ENCODE measurements at places on chromosomes 2 and 18.

DNA sequence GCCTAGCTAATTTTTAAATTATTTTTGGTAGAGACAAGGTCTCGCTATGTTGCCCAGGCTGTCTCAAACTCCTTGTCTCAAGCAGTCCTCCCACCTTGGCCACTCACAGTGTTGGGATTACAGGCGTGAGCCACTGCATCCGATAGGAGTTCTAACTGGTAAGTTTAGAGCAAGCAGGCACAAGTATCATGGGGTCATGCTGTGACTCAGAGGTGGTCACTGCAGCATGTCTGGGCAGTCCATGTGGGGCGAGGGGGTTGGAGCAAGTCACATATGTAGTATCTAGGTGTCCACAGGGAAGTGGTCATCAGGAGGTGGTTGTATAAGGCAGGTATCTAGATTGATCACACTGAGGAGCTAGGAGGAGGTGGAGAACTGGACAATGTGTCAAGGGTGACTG, 22.7 kb upstream of the STARD7 start:
- no peak for DNase-seq

- no peak for DNase-seq
Measured at GRCh38 chr2:191312163-191312562, 67.0 kb downstream of the MYO1B start.

DNA sequence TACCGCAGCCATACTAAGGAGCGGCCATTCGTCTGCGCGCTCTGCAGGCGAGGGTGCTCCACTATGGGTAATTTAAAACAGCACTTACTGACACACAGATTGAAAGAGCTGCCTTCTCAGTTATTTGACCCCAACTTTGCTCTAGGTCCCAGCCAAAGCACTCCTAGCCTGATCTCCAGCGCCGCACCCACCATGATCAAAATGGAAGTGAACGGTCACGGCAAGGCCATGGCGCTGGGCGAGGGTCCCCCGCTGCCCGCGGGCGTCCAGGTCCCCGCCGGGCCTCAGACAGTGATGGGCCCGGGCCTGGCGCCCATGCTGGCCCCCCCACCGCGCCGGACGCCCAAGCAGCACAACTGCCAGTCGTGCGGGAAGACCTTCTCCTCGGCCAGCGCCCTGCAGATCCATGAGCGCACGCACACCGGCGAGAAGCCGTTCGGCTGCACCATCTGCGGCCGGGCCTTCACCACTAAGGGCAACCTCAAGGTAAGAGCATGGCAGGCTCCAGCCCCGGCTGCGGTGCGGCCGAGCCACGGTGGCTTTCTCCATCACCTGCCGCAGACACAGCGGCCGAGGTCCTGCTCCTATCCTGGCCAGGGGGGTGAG, 15.5 kb downstream of the SALL3 start:
- no peak for DNase-seq

- DNase-seq = no peak
Measured at GRCh38 chr2:201924453-201924852, 109.2 kb upstream of the FZD7 start.

- no peak for DNase-seq
Measured at GRCh38 chr2:181189951-181190350, 209.5 kb downstream of the UBE2E3 start.

DNA sequence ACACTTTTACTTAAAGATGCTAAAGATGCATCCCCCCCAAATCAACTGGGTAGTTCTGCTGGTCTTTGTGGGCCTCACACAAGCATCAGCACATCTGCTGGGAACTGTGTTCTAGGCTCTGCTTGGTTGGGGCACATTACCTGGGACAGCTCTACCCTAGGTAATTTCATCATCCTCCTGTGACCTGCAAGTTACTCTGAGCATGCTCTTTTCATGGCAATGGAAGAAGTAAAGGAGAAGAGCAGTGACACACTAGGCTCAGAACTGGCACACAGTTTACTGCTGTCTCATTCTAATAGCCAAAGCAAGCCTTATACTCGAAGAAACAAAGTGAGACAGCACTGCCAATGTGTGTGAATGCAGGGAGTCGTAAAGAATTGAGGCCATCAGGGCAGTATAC, 376.7 kb downstream of the XIRP2 start:
- DNase-seq = no peak

DNA sequence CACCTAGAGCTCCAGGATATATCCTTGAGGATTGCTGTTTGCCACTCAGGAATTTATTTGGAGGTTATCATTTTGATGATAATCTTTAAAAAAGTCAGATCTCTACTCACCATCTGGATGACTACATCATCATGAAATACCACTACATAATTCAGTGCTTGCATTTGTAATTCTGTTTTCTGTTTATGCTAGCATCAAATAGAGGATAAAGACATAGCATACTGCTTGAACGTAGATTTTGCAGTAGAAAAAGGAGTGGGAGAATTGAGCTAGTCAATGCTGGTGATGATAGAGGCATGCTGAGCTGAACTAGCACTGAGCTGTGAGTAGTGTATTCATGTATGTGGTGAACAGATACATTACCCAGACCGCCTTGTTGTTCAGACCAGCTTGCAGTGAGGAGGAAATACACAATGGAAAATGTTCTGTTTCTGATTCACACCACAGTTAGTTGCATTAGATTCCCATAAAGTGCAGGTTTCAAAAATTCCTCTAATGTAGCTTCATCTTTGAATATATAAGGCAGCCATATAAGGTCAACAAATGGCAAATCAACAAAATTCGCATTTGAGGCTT, 68.8 kb upstream of the CDC42EP3 start:
- DNase-seq = no peak

DNA sequence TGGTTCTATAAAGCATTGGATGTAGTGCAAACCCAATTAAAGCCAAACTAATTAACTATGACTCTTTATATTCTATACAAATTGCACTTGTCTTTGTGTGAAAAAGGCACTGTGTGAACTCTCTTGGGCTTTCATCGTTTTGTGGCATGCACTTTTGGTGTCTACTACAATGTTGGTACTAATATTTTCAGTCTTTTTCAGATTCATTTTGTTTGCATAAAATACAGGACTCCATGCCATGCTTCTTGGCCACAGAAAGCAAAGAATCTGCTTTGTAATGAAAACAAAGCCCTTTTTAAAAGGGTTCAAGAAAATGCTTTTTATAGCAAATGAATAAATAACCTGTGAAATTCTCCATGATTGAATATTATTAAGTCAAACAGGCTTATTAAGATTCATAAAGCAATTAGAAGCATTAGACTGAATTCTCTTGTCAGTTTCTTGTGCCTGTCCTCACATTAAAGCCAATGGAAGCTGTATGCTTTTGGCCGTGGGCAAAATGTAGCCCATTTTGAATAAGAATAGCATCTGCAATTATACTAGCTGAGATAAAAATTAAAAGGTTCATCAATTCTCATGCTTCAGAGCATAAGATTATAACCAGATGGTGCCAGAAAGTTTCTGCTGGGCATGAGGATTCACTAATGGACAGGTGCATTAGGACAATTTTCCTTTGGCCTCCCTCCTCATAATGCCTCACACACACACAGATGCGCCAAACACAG, 1665.2 kb downstream of the SUCLG1 start:
- no peak for DNase-seq

DNA sequence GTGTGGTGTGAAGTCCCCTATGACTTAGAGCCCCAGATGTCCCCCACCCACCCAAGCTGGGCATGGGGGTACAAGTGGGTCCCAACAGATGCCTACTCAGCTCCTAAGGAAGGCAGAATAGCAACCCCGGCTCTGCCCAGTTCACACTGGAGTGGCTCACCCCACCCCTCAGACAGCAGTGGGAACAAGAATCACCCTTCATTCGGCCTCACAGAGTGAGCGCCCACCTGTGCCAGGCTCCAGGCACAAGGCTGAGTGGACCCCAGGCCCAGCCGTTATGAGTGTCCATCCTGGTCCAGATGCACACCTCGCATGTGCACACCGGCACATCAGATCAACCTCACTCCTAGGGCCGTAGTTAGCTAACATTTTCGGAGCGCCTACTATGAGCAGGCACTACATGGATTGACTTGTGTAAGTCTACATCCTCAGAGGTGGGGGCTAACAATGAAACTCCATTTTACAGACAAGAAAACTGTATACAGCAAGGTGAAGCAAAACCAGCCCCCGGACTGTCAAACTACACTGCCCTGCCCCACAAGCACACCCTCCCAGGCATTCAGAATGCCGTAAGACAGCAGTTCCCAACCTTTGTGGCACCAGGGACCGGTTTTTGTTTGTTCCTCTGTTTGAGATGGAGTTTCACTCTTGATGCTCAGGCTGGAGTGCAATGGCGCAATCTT, 2.8 kb upstream of the ASTL start:
- DNase-seq = no peak

DNA sequence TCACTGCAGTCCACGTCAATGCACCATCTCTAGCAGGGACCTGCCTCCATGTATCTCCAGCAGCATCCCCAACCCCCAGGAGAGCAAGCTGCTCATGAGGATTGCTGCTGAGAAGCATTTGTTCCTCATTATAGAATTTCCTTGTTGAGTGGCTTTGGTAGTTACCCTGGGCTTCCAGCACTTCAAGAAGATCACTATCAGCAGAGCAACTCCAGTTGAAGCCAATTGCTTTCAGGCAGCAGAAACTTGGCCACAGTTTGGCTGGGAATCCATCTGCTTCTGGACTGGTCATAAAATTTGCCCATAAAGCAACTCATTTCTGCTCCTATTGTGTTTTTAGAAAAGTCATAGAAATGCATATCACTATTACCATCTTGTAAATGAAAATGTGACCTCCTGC, 17.4 kb downstream of the TRPM8 start:
- DNase-seq = no peak

DNA sequence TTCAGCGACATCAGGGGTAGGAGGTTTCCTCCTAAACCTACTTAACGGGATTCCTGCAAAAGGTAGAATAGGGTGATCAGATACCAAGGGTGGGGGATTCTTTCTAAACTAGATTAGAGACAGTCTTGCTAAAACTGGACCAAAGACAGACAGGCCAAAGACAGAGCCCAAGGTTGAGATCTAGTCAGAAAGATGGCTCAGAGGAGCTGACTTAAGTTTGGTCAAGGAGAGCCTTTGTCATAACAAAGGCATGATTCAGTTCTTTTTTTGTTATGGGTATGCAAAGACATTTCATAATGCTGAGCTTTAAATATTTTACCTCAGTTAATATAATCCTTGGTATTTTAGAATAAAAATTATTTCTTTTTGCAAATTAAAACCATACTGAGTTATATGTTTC, 17.8 kb upstream of the GPR75 start:
- DNase-seq = no peak

DNA sequence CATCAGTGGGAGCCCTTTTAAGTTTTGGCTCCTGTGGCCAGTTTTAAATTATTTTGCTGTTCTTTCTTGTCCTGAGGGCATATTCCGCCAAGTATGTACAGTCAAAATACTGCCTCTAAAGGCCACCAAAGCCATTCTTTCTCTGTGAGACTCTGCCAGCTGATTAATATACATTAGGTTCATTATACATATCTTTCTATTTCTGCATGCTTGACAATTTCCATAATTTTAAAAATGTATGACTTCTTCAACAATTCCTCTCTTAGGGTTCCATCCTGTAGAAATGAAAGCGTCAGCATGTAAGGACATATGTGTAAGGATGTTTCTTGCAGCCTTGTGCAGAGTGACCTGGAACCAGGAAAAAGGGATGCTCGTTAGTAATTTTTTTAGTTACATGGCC, 291.9 kb downstream of the PHLPP1 start:
- no peak for DNase-seq

DNA sequence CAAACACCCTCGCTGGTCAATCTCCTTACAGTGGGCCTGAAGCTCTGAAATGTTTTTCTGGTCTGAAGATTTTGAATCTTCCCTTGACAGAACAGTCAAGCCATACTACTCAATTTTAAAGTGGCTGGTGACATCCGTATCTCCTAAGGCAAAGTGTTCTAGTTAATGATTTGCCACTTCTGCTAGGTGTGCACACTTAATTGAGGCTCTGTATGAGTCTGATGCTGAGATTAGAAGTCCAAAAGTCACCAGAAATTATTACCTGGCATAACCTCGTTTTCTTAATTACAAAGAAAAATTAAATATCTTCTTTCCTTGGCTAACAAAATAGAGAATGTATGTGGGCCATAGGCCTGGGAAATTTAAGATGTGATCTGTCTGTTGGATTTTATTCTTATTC, 104.1 kb downstream of the DPP10 start:
- no peak for DNase-seq

DNA sequence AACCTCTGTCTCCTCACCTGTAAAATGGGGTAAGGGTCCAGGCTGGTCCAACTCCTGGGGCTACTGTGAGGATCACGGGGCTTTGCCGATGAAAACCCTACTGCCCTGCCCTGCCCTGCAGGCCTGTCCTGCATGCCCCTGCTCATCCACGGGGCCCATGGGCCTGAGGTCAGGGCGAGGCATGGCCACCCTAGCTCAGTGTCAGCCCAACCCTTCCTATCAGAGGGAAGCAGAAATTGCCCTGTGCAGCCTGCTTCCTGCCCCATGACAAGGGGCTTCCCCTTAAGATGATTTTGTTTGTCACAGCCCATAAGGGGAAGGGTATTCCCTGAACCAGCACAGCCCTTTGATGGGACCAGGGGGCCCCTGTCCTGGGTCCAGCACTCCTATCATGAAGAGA, 353.6 kb upstream of the ID2 start:
- DNase-seq = no peak

- no peak for DNase-seq
Measured at GRCh38 chr18:12960395-12960794, 12.6 kb downstream of the SEH1L start.

DNA sequence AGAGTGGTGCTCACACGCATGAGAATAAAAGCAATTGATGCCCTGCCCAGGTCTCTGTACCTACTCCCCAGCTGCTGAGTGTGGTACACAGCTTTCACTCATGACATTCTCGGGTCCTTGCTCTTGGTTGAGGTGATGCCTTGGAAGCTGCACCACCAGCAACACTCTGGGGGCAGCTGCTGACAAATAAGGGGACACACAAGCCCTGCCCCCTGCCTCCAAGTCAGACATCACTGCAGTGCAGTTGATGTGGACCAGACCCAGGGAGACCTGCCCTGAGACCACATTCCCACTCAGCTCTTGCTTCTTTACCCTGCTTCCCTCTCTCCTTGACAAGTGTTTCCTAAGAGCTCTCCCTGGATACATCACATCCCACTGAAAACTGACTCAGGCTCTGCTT, 225.6 kb downstream of the ZBTB7C start:
- DNase-seq = no peak
